Stimulated activated naive CD4-positive, alpha-beta T cell (primary cell): ENCODE measurements at places on chromosomes 4 and X.

DNA sequence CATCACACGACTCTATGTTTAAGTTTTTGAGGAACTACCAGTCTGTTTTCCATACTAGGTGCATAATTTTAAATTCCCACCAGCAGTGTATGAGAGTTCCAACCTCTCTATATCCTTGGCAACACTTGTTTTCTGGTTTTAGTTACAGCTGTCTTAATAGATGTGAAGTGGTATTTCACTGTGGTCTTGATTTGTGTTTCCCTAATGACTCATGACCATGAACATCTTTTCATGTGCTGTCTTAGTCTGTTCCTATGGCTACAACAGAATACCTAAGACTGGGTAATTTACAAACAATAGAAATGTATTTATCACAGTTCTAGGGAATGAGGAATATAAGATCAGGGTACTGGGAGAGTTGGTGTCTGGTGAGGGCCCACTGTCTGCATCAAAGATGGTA, 51.5 kb upstream of the GPR78 start:
- DNase-seq = no peak

- DNase-seq = no peak
These were observed 27.8 kb upstream of the CD99L2 start for GRCh38 chrX:150926304-150926703.

GRCh38 chrX:145552643-145553042, 265.0 kb upstream of the SLITRK2 start:
- no peak for DNase-seq

DNA sequence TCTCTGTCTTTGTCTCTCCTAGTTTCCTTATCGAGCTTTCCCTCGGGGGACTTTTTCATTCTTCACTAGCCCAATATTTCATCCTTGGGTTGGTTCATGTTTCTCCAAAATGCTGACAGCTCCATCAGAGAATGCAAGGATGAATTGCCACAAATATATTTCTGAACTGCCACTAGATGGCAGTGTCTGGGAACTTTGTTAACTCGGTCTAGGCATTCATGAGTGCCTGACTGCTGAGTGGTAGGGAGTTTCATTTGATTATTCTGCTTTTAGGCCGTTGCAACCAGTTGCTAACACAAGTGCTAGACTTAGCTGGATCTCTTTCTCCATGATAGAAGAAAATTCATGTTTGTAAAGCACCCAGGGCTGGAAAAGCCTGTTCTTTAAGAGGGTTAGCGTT, 73.5 kb upstream of the RAP2C start:
- no peak for DNase-seq

DNA sequence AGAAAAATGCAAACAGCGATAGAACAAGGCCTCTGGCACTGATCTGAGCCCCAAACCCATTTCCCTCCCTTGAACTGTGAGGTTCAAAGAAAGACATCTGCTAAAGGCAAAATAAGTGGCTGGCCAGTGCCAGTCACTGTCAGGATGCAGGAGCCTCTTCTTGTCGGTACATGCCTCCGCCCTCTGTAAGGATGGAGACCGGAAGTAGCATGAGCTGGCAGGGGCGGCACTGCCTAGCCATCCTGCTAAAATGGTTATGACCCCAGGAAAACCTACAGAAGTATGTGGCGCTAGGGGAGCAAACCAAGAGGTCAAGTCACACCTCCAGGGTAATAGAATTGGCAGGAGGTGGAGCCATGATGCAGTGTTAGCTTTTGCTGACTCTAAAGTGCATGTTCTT, 180.3 kb downstream of the DCLK2 start:
- DNase-seq = no peak

GRCh38 chr4:140311257-140311835, 62.1 kb upstream of the SCOC start:
- no peak for DNase-seq

DNA sequence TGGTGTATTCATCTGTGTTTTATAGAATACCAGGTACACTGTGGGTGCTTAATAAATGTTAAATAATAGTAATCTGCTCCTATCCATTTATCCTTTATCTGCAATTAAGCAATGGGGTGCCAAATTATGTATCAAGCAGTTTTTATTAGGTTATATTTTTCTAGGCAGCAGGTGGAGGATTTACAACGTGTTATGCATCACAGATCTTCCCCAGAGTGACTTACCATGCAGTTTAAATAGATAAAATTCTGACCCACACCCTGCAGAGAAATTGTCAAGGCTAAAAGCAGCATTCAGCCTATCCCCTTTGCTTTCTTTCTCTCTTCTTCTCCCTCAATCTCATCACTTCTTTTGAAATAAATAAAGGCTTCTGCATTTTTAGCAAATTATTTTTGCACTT, 306.4 kb downstream of the CXXC4 start:
- DNase-seq = no peak

DNA sequence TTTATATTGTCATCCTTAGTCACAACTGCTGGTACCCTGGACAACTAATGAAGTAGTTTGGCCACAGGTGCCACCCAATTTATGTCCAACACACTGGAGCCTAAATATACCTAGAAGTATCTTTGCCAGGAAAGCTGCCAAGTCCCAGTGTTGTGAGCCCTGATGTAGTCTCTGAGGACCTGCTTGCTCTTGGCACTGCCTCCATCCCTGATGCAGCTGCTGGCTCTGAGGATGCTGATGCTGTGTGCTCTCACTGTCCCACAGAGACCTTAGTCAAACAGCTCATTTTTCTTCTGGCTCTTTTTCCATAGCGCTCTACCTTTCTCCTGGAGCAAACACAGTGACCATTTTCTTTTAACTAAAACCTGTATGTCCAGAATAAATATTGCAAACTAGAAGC, 1535.4 kb upstream of the ADGRL3 start:
- no peak for DNase-seq

GRCh38 chr4:40564815-40565483, 64.7 kb downstream of the RBM47 start:
- DNase-seq = no peak

DNA sequence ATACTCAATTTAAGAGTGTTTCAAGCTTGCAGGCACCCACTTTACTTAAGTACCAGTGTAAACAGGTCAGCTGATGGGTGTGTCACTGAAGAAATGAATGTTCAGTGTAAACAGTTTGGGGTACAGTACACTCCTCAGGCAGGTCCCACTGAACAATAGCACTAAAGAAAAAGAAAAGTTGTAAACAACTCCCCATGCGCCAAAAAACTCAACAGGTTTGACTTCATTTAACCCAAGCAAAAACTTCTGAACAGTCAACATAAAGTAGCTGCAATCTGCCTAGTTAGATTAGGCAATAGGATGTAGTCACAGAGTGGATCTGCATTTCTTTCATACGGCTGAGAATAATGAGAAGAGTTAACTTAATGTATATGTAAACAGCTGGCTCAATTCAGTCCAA, 93.2 kb downstream of the FAM13A start:
- no peak for DNase-seq

GRCh38 chrX:14030174-14030530, 460 bp upstream of the GEMIN8 start:
- no peak for DNase-seq

GRCh38 chr4:158033416-158034120, 139.3 kb downstream of the GASK1B start:
- no peak for DNase-seq

GRCh38 chrX:74613370-74614092, 893 bp downstream of the RLIM start:
- no peak for DNase-seq

DNA sequence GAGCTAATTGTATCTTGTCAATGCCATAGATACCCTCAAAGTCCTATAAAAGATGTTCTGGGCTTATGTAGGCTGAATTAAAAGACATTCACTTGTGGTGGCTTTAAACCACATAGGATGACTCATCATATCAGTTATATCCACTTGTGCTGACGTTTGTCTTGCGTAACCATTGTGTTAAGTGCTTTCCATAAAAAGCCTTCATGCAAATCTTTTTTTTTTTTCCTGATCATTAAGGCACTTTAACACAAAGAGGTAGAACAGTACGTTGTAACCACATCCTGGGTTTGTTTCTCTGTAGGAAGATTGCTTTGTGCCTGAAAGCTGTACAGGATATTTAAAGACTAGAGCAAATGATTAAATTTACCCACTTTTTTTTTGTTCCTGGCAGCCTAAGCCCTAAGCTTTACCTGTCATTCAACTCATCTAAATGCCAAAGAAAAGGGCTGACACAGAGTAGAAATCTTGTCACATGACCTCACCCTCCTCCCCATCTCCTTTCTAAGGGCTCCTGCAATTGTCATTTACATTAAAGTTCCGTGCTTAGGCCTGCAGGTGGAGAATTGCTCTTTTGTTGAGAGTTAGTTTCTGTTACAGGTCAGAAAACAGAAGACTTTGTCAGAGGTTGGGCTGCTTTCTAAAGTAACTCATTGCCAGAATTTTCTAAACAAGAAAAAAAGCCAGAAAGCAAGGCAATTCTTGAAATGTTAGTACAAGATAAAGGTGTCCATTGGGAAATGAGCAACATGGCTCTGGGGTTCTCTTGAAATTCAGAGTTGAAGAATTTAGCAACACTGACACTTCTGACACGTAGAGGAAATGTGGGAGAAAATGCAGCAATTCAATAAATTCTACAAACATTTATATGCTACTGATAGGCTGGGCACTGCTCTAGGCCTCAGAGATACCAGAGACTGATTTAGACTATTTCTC, 555.6 kb downstream of the PPARGC1A start:
- DNase-seq = peak; percentile 82

DNA sequence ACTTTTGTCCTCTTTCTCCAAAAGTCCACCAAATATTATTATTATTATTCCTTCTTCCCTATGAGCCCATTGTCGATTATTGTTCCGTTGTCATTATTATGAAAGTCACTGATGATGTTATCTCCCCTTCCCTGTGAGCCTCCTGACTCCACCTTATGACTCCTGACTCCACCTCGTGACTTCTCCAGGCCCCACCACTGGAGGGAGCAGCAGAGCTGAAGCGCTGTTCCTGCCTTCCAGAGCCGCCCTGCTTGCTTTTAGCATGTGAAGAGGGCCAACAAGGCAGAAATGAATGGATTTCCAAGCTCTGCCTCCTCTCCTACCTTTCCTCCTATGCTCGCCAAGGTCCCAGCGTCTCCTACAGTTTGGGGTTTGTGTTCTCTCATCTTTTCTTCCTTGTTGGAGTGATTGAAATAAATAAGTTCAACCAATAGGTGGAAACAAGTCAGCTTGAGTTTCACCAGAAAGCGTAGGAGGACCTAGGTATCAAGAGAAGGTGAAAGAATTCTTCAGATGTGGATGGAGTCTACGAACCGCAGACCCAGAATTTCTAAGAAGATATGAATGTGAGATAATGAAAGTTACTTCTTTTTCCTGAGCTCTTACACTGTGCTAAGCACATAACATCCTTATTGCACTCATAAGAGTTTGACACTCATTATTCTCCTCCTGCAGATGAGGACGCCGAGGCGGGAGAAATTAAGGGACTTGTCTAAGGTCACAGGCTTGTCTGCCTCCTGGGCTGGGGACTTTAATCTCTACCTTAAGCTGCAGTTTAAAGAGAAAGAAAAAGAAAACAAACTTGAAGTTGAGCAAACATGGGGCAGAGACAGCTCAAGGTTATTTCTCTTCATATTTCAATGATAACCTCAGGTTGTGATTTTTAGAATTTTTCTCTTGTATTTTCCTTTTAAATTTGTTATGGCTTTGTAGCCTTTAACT, 26.1 kb downstream of the IGSF1 start:
- no peak for DNase-seq

DNA sequence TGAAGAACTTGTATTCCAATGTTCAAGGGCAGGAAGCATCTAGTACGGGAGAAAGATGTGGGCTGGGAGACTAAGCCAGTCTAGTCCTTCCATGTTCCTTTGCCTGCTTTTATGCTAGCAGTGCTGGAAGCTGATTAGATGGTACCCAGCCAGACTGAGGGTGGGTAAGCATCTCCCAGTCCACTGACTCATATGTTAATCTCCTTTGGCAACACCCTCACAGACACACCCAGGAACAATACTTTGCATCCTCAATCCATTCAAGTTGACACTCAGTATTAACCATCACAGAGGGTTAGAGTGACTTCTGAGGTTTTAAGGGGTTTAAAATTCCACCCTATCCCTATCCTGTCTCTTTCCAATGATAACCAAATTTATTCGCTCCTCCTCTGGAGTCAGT, 6.5 kb downstream of the HMGN5 start:
- no peak for DNase-seq

GRCh38 chr4:159106636-159107035, 3.8 kb downstream of the RAPGEF2 start:
- no peak for DNase-seq

GRCh38 chr4:188218392-188218791, 79.2 kb downstream of the TRIML1 start:
- DNase-seq = no peak

DNA sequence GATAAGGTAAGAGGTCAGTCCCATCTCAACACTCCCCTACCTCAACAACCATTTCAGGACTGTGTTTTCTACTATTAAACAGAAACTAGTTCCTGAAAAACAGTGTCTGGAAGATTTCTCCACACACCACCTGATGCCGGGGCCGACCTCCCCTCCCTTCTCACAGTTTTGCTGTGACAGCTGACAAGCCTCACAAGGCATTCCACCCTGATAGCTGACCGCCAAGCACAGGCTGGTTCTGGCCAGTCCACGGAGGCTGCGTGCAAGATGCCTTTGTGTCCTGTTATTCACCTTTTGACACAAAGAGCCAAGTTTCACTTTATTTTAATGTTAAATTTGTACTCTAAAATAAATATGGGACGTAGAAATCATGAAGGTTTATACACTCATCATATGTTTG, 758.6 kb downstream of the PDHA2 start:
- DNase-seq = no peak

- DNase-seq = no peak
These were observed 79.8 kb downstream of the RLIM start for GRCh38 chrX:74534569-74535038.

DNA sequence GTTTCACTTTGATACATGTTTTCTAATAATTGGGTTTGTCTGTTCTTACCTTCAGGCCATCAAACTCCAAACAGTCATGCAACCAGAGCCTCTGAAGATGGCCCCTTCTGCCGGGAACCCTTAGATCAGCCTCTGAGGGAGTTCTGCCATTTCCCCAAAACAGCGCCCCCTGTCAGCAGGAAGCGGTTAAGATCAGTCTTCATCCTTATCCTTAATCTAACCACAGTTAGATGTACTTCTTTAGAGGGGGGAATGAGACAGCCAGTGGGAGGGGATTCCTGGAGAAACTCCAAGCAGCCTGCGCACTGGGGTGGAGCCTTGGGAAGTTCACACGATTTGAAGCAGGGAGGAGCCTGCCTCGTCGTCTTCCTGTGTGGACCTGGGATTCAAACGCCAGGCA, 185.4 kb downstream of the INPP4B start:
- no peak for DNase-seq
